ENCODE measurements at places on chromosomes 5 and 9. TPM values are rescaled to one million over a fixed set of nuclear protein-coding genes. Genes with fewer than 3 reads are reported as not detected.

GRCh38 chr5:154359221-154359573, 86.6 kb upstream of the SAP30L start:
- no peak for DNase-seq

GRCh38 chr5:78508186-78508765, 140.3 kb downstream of the LHFPL2 start:
- no peak for DNase-seq

The LRRC70 gene
- not detected for total RNA-seq

DNA sequence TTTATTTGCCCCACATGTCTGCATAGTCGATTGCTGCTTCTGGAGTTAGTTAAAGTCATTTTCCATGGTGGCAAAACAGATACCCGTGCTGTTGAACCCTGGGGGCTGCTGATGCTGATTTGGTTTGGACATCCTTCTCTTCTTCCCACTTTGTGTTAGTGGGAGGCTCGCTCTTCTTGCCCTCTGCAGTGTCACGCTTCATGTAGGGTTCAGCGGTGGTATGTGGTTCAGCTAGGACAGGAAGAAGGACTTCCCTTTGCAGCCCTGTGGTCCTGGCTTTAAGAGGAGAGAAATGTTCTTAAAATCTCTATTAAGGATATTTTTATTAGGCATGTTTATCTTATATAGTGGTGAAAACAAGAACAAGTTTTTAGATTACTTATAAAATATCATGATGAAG, 36.2 kb downstream of the SLC36A1 start:
- no peak for DNase-seq

- no peak for DNase-seq
These were observed 3.3 kb upstream of the DCTN3 start for GRCh38 chr9:34623374-34624235.

DNA sequence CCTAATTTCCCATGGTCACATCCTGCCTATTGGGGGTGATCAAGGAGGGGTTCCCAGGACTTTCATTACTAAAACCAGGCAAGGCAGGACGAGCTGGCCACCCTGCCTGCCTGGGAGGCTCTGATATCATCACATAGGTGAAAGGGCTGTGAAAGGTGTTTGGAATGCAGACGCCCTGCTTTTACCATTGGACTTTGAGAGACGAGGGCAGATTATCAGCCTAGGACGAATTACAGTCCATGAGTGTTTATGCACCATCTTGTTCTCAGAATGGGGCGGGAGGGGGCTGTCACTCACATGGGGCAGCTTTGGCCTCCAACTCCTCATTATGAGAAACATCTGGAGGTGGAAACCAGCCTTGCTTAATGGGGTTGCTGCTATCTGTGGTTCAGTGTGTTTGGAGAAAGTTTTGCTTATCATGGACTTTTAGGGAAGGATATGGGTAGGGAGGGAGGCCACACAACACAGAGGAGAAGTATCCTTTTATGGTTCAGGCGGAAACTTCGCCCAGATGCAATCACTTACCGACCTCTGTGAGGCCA, 69.8 kb upstream of the UBTD2 start:
- no peak for DNase-seq

- no peak for DNase-seq
These were observed 198.7 kb upstream of the MAP3K1 start for GRCh38 chr5:56616454-56617160.

GRCh38 chr9:74742792-74743730, 144.7 kb downstream of the TRPM6 start:
- DNase-seq: no peak

DNA sequence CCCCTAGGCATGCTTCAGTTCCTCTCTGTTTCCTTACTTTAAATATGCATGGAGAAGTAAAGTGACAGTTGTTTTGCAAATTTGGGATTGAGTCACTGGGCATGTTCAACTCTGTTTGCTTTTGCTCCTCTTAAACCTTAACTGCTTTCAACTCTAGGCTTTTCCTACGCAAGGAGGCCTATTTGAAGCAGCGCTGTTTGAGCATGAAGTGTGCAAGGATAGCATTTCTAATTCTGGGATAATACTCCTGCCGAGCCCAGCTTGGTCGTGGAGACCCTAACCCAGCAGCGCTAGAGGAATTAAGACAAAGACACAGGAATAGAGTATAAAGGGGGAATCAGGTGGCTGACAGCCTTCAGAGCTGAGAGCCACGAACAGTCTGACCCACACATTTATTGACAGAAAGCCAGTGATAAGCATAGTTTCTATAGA, 803.4 kb upstream of the CDH10 start:
- no peak for DNase-seq

DNA sequence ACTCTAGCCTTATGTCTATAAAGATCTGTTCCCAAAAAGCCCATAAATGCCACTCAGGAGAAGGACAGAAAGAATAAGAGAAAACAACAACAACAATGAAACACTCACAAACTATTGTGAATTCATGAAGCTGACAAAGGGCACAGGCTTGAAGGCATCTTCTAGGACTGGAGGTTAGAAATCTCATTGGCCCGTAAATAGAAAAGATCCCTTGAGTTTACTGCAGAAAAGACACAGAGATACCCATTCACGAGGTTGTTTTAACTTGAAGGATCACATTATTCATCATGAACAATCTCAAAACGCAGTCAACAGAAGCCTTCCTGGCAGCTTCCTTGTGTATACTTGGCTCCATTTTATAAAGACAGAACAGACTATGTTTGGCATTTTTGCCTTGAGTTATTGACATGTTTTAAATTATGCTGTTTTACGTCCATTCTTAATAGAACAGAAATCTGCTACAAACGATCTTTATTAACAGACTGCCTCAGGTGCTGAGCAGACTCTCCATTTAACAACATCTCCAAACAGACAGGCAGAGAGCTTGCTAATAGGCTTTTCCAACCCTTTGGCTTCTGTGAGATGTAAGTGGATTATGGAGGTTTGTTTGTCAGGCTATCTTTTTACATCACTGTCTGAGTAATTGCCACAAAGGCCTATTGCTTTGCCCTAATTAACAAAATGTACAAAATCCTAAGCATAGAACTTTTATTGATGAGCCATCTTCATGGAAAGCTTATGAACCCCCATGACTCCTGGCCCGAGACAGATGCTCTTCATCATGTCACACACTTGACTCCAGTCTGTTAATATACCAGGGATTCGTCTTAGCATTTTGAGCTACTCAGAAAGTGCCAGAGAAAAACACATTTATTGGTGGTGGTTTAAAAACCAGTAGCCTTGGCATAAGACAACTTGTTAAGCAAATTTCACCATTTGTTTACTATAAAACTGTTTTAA, 735.3 kb upstream of the ZNF608 start:
- DNase-seq: no peak

GRCh38 chr5:81948349-81948748, 23.5 kb upstream of the ATG10 start:
- peak; percentile 41 for DNase-seq

Data from epithelial cell of proximal tubule (primary cell).